ENCODE measurements at places on chromosomes 3 and 15.

DNA sequence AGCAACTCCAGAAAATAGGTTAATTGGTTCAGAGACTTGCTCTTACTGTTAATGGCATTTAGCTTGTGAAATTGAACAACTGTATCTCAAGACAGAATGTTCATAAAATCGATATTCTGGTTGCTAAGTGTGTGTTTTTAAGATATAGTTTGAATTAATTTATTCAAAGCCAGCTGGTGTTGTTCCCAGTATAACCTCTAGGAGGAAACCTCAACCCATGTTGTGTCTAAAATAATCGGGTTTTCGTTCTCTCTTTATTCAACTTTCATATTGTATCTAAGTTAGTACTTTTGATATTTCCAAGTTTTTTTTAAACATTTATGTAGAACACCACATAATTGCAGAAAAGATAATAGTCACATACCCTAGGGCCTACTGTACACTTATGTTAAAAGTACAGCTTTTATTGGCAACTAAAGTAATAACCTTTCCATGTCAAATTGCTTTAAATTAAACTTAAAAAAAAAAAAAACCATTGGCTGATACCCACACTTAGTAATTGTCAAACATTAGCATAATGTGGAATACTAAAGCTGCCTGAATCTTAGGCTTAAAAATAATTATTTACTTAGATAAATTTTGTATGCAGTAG is 90.9 kb downstream of the SAMMSON start:
- DNase-seq = no peak

DNA sequence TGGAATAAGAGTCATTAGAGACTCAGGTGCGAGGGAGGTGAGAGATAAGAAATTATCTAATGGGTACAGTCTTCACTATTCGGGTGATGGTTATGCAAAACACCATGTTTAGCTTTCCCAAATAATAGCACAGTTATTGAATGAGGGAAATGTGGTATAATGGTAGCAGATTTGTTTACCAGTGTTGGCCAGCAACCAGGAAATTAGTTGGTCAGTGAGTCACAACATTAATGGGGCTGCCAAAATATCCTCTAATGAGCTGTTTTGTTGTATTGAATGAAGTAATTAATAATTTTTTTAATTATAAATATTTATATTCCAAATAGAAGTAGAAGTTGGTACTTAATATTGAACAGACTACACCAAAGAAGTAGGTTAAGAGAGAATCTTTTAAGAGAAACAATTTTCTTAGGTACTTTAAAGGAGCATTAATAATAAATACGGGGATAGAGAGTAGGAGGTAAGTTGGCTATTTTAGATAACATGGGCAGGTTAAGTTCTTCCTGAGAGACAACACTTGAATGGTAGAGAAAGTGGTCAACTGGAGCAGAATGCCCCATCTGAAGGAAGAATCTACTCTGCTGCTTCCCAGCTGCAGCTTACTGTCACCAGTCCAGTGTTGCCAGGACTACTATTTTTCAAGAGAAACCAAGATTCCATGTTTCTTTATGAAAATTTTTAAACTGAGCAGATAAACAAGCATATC is 218.8 kb downstream of the UBE2E2 start:
- DNase-seq = no peak

DNA sequence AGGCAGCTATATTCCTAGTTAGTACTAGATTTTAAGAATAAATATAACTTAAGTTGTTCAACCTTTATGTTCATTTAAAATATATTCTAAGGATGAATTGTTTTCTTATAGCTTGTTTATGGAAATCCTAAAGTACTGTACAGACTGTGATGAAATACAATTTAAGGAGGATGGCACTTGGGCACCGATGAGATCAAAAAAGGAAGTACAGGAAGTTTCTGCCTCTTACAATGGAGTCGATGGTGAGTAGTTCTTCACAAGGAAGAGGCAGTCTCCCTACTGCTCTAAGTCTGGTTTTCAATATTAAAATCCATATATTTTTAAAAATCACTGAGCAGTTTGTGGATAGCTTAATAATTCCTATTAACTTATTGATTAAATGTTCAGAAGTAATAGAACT is 29.6 kb downstream of the CALML4 start:
- DNase-seq = no peak

DNA sequence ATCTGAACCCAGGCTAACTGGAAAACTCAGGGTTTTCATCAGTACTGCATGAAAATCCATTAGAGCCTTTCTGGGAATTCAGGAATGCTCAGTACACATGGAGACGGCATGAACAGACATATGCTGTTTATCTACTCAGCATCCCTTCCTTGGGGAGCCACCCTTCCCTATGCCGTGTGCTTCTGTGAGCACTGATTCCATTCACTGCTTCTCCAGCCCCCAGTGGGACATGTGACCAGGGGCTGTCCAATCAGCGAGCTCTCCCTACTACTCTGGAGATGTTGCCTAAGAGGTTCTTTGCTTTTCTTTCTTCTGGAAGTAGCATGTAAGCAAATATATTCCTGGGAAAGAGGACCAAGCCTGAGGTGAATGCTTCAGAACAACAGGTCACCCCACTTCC is 5.6 kb upstream of the PCOLCE2 start:
- no peak for DNase-seq

GRCh38 chr3:125078951-125079674 is 23.3 kb upstream of the HEG1 start:
- DNase-seq = no peak

- DNase-seq = no peak
Measured at GRCh38 chr15:23440596-23440995, 6.4 kb downstream of the GOLGA6L2 start.

DNA sequence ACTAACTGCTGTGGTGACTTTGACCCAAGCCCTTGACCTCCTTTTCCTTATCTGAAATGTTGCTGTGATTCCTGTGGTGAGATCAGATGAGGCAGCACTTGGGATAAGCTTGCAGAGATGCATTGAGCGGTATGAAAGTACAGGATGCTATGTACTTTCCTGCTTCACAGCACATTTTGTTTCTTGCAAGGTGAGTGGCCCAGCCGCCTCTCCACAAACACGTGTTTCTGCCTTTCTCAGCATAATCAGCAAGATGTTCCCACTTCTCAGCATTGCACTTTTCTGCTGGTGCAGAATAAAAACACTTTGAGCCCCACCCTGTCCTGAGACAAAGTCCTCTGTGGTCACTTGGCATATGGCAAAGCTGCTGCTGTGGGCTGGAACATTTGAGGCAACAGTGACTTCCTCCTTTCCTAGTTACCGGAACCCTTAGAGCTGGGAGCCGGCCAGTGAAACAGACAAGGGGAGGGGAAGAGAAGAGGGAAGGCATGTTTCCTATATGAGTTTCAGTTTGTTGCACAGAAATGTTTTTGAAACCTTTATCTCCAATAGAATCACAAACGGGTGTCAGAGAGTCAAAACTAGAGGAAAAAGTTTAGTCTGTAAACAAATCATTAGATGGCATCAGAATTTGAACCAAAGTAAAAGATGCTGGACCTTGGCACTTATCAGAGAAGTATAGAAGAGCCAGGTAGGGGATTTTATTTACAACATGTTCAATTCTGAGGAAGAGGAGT is 5.0 kb downstream of the NUDT16 start:
- DNase-seq = no peak

GRCh38 chr15:31041610-31042009 is 50.2 kb upstream of the MTMR10 start:
- no peak for DNase-seq

GRCh38 chr3:122880173-122880572 is 85.3 kb downstream of the SLC49A4 start:
- DNase-seq = no peak

GRCh38 chr15:71632576-71633195 is 177.7 kb upstream of the NR2E3 start:
- no peak for DNase-seq

- DNase-seq = no peak
Measured at GRCh38 chr15:80609091-80609490, 86.0 kb upstream of the ABHD17C start.

DNA sequence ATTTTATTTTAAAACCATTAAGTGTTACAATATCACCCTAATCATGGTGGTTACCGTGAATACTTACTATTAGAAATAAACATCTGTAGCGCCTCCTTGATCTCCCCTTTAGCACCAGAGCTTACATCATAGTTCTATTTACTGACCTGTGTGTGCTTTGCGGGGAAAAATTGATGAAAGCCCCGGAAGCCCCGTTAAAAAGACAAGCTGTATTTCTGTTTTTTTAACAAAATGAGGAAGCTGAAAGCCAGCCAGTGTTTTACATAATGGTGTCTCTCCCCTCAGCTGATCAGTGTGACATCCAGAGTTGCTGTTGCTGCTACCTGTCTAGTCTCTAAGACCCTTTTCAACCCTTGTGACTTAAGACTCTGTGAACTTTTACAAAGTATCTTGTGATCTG is 100.8 kb downstream of the OPA1 start:
- no peak for DNase-seq

- DNase-seq = no peak
Measured at GRCh38 chr15:26926081-26926480, 44.9 kb upstream of the GABRG3 start.

DNA sequence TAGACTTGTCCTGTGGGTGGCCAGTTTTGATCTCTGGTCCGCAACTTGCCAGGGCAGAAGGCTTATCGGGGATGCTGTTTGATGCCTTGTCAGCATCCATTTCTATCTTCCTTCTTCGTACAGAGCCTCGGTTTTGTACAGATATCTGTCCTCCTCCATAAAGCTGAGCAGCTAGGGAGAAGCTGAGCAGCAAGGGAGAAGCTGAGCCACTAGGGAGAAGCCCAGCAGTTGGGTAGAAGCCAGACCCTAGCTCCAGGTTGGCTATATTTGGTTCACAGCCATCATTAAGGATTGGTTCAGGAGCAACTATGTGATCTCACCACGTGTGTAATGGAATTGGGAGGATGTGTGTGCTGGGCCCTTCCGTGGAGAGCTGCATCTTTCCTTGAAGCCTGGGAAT is 46.7 kb downstream of the PTPRG start:
- no peak for DNase-seq

- no peak for DNase-seq
Measured at GRCh38 chr3:47414161-47414564, 33.3 kb downstream of the PTPN23 start.

DNA sequence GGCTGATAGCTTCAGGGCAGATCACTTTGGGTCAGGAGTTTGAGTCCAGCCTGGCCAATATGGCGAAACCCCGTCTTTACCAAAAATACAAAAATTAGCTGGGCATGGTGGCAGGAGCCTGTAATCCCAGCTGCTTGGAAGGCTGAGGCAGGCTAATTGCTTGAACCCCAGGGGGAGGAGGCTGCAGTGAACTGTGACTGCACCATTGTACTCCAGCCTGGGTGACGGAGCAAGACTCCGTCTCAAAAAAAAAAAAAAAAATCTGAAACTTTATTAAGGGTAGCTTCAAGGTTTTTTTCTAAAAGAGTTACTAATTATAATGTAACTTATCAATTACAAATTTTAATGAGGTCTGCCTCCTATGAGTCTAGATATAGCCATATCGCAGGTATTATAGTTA is 5.1 kb downstream of the NECTIN3 start:
- no peak for DNase-seq

DNA sequence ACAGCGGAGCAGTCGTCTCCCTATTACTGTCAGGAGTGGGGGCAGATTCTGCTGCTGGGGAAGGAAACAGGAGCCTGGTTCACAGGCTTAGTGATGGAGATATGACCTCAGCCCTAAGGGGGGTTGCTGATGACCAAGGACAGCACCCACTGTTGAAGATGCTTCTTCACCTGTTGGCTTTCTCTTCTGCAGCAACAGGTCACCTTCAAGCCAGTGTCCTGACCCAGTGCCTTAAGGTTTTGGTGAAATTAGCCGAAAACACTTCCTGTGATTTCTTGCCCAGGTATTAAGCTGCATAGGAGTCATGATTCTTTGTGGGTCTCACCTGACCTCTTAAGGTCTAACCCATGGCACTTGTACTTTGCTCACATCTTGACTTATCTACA is 14.0 kb downstream of the ATRIP start:
- no peak for DNase-seq

DNA sequence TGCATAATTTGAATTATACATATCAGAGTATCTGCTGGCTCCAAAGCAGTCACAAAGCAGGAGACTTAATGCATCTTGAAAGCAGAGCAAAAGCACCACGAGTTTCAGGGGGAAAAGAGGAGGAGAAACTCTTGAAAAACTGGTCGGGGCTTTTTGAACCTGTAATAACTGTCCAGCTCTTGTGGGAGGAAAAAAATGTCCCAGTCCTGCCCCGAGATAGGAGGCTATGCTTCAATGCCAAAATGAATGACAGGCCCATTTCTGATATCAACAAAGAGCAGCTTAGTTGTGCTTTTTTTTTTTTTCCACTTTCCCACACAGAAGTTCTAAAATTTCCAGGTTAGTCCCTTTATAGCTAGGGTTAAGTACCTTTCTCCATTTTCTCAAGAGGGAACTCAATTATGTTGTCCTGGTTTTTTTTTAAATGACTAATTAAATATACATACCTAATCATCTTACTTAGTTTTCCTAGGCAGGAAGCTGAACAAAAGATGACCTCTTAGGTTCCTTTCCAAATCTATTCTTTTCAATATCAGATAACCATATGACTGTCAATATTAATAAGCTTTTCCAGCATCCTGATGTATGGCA is 120.2 kb downstream of the TFDP2 start:
- no peak for DNase-seq

DNA sequence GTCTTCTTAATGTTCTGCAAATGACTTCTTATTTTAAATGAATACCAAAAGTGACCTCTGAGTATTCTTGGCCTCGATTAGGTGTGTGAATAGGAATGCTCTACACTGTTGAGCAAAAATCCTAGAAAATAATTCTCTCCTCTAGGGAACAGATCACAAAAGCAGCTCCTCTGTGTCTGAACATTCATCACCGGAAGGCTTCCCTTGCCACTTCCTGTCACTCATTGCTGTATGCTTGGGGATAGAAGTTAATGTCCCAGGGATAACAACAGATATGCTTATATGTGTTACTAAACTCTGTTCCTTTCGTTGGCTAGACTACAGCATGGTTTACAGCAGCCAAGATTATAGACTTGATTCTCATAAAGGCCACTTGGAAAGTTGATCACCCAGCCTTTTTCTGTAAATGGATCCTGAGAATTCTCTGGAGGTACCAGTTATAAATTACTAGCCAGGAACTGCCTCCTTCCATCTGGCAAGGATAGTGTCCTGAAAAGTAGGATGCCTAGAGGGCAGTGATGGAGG is 16.0 kb upstream of the PTX3 start:
- DNase-seq = no peak

DNA sequence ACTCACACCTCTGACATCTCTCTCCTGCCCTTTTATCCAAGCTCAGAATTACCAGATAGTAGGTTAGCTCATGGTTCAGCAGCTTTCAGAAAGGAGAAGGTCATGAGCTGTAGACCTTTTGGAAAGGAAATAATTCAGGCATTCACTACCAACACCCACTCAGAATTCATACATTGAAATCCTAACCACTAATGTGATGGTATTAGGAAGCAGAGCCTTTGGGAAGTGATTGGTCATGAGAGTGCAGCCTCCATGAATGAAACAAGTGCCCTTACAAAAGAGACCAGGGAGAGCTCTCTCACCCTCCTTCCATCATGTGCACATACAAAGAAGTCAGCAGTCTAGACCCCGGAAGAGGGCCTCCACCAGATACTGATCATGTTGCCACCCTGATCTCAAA is 315.8 kb upstream of the CCDC54 start:
- DNase-seq = no peak

GRCh38 chr3:57041674-57042073 is 18.8 kb upstream of the SPATA12 start:
- no peak for DNase-seq
